COLO829 (cell line): ENCODE measurements at places on chromosomes 5 and 9.

DNA sequence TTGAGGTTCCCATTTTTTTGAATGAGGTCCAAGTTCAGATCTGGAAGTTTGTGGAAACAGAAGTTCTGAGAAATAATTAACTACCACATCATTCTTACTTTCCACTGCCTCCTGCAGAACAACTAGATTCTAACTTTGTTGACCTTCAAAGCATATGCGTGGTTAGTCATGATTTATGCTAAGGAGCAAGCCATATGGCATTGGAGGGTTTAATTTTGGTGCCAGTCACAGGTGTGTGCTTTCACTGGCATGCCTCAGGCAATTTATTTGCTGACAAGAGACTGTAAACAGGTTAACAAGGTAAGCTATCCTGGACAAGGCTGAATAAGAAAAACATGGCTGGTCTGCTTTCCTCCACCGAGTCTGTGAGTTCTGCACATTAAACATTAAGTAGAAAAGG, 31.5 kb downstream of the HMHB1 start:
- DNase-seq, result no peak

DNA sequence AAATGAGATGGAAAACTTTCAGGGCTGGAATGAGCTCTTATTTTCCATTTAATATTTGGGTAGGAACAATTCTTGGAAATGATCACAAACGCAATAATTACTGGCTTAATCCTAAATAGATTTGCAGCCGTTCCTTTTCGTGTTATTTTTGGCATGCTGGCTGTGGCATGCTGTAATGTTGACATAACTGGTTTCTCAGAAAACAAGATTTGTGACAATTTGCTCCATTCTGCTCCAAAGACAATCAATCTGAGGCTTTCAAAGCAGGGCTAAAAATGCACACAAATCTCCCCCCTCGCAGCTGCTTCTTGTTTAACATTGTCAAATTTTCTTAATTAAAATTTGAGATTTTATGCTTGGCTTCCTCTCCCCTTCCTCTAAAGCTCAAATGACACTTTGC, 151.2 kb downstream of the TTC39B start:
- DNase-seq, result no peak

GRCh38 chr5:179111267-179112207, 51.4 kb downstream of the ZNF354C start:
- no peak for DNase-seq

GRCh38 chr9:87610200-87611155, 112.8 kb downstream of the DAPK1 start:
- DNase-seq, result no peak

- no peak for DNase-seq
Observed at GRCh38 chr9:126856326-126856877, 4.0 kb upstream of the ZBTB34 start.

DNA sequence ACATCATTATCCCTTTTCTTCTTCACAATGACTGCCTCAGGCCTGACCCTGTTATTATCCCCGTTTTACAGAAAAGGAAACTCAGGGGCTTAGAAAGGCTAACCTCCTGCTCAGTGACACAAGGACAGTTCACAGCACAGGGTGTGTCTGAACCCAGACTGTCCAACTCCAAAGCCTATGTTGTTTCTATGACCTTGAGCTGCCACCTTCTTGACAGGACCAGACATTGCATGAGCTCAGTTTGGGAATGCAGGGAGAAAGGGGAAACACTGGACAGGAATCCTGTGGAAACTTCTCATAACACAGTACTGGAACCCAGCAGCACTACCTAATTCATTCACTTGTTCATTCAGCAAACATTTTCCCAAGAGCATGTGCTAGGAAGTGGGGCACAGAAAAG, 472.8 kb downstream of the CDK5RAP2 start:
- DNase-seq, result no peak

GRCh38 chr5:5576744-5577143, 154.3 kb downstream of the ICE1 start:
- DNase-seq, result no peak

DNA sequence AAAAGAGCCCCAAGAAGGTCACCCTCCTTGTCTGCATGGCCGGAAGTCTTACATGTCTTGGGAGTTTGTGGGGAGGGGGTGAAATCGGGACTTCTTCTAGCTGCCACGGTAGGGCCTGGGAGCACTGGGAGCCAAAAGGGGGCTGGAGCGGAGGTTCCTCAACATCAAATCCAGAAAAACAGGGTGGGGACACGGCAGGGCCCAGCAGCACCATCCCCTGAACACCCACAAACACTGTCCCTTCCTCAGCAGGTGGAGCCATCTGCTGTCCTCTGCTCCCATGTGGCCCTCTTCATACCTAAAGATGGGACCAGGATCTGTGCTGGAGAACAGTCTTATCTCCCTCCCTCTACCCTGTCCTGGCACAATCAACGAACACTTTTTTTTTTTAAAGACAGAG, 2.7 kb downstream of the TERT start:
- no peak for DNase-seq

DNA sequence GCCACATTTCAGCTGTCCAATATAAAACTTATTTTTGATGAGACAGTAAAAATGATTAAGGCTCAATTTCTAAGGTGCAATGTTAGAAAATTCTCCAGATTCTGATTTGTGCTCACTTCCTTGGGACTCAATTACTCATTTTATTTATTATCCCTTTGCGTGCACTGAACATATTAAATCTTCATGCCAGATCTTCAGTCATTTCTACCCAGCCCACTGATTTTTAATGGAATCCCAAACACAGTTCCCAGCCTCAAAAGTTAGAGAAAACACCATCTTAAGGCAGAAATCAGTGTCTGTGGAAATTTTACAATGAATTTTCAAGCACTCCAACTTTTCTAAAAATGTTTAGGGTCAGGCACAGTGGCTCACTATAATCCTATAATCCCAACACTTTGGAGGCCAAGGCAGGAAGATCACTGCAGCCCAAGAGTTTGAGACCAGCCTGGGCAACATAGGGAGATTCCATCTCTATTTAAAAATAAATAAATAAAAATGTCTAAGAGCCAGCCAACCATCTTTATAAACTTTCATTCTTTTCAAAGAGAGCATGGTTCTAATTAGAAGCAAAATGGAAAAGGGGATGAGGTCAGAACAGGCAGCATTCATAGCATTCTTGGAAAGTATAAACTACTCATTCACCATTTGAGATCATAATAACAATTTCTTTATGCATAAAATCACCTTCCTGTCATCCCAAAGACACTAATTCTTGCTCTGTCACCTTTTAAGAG, 53.7 kb downstream of the TLE1 start:
- no peak for DNase-seq

- no peak for DNase-seq
Observed at GRCh38 chr9:4581035-4581760, 80.9 kb upstream of the PLPP6 start.

- DNase-seq, result no peak
Observed at GRCh38 chr9:130898552-130898852, 1.9 kb upstream of the QRFP start.

DNA sequence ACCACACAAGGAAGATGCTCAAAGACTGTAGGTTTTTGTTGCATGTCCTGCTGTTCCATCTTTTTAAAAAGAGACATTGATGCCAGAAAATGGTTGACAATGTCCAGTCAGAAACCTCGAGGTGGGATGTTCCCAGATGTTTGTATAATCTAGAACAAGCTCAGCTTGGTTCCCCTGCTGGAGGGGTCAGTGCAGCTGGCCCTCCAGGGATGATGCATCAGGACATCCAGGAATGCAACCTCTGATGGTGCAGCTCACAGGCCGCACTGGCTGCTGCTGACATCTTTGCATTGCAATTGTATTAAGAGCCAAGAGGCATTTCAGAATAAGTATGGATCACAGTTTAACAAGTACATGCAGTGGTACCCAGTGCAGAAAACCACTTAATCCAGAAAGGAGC, 122.4 kb downstream of the MED10 start:
- DNase-seq, result no peak

GRCh38 chr9:133115604-133116345, 5.3 kb downstream of the RALGDS start:
- DNase-seq, result no peak

DNA sequence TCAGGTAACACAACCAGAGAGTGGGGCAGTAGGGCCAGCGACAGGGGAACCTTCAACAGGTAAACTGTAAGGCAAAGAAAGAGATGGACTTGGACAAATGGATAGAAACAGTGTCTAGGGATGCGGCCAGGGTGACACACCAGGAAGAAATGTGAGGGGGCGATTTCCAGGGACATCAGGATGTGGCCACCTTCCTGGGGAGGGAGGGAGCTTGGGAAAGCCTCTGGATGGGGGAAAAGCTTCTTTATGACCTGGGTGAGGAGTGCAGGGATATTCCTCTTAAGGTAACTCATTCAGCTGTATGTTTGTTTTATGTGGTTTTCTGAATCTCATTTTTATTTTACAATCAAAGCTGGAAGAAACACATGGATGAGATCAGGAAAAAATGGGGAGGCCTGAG, 11.9 kb upstream of the NXNL2 start:
- DNase-seq, result no peak

DNA sequence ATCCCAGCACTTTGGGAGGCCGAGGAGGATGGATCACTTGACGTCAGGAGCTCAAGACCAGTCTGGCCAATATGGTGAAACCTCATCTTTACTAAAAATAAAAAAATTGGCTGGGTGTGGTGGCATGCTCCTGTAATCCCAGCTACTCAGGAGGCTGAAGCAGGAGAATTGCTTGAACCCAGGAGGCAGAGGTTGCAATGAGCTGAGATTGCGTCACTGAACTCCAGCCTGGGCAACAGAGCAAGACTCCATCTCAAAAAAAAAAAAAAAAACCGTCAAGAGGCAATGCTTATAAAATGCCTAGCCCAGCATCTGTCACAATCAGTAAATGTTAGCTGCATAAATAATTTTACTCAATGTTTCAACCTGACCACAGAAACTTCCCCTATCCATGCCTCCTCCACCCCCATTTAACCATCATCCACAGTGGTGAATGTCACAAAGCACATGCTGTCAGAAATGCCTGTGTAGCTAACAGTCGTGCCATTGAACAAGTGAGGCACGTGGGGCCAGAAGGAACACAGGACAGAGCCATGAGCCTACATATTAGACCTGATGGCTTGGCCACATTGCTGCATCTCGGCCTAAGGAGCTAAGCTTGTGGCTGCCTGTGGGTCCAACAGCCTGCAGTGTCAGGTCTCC, 16.8 kb upstream of the TCOF1 start:
- no peak for DNase-seq

DNA sequence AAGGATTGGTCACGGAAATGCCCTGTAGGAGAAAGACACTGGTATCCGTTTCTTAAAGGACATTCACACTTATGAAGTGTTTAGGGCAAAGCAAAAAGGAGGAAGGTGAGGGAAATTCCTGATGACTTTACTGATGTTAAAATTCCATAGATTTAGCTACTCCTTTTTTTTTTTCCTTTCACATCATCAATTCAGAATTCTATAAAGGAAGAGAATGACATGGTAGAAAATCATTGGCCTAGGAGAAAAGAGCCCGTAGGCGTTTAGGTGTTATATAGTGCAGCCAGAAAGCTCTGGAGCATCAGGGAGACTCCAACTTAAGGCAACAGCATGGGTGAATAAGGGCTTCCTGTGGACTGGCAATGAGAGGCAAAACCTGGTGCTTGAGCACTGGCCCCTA, at the start of gene TSLP:
Gene TSLP (plus strand): TSS at position 301 of the 400 bp plus-strand sequence. CDS start 178 bp downstream, outside the sequence.
- DNase-seq, result no peak

DNA sequence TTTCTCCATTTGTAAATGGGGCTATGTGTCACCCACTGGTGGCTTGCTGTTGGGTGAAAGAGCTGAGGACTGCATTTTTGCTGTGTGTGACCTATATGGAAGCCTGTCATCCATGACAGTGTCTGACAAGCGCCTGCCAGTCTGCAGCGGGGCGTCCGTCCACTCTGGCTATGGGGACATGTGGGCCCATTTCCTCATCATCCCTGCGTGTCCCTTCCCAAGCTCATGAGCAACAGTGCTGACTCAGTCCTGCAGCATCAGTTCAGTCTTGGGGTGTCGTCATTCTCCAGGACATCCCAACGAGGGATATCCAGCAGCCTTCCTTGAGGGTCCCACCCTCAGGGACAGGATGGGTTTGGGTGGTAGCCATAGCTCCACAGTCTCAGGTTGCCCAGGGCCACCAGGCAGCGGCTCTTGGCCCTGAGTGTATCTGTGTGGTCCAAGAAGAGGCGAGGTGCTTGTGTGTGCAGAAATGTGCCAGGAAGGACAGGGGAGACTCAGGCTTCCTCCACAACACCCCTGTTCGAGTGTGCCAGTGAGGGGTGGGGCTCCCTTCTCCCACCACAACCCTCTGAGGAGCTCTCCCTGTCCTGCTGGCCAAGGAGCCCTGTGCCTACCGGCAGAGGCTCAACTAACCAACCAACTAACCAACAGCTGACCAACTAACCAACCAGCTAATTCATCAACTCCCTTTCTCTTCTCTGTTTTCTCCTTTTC, 2.1 kb downstream of the FGD3 start:
- no peak for DNase-seq

DNA sequence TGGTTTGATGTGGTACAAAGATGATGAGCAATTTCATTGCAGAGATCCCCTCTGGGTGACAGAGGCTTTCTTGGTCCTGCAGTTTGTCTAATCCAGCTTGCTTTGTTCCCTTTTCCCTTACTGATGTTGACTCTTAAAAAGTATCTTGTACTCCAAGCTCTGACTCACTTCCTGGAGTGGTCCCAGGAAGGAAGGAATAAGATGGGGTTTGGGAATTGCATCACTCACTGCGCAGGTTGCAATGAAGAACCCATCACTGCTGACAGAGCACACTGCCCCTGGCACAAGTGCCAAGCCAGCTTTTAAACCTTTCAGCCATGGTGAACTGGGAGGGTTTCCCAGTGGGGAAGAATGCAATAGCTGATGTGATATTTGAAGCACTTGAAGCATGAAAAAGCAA, 662.2 kb upstream of the CTNND2 start:
- no peak for DNase-seq

DNA sequence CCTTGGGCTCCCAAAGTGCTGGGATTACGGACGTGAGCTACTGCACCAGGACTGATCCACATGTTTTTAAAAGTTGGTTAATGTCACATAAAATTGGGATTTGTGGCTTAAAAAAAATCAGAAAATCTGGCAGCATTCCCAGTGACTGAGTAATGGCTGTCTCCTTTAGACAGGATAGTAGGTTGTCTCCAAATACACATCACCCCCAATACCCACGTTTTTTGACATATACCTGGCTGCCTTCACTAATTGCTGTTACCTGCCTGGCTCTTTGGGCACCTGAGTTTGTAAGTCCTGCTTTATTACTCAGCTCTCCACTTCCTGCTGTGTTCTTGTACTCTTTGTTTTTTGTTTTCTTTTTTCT, 84.8 kb downstream of the KDM4C start:
- no peak for DNase-seq

DNA sequence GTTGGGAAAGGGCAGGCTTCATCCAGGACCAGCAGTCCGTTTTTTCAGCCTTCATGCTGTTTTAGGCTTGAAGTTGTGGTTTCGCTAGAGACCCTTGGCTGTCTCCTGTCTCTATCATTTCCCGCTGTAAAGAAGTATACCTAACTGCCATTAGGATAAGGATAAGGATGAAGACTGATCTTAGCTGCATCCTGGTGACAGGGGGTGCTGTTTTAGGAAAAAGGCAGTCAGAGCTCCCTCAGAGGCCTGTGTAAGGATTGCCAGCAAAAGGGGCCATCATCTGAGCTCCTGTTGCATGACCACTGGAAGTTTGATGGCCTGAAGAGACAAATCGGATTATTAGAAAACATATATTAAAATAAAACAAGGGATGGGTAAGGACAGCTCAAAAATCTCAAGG, 64.8 kb upstream of the FGF10 start:
- no peak for DNase-seq
